Stimulated activated CD8-positive, alpha-beta memory T cell treated with anti-CD3 and anti-CD28 coated beads, Interleukin-15, amount 100 ng/mL, for 48 hours (primary cell): ENCODE measurements at places on chromosomes 13 and 19.
A peak's percentile ranks its signal among the peaks of the same experiment; 100 is the strongest.

- DNase-seq, result no peak
These were observed 1.0 kb downstream of the USE1 start for GRCh38 chr19:17216058-17216670.

DNA sequence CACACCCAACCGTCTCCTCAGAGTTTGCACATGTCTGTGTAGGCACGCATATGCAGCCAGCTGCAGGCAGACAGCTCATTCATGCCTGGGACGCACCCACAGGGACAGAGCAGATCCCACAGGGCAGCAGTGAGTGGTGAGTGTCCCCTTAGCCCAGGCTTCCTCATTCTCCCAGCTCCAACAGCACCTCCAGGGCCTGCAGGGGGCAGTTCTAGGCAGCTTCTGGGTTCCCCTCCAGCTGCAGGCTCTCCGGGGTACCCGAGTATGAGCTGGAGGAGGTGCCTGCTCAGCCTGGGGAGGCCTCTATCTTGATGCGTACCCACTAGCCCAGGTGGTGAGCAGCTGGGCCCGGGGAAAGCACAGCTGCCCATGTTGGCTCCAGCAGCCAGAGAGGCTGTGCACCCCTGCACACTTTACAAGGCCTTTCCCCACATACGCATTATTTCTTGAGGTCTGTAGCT is 1.3 kb upstream of the SHANK1 start:
- DNase-seq, result no peak

DNA sequence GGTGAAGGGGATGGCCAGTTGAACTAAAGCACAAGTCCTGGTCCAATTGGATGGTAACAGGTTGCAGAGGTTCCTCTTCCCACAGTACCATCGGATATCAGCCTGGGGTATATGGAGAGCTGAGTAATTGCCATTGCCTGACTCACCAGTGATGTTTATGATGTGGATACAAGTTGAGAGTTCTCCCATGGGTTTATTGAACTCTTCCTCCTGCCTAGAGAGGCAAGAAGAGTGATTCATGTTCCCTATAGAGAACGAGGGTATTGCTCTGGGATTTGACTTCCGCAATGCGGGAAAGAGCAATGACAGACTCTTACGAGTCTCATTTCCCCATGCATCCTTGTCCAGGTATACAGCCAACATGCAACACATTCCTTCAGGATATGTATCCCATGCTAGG is 111.3 kb upstream of the PCDH9 start:
- DNase-seq, result no peak

DNA sequence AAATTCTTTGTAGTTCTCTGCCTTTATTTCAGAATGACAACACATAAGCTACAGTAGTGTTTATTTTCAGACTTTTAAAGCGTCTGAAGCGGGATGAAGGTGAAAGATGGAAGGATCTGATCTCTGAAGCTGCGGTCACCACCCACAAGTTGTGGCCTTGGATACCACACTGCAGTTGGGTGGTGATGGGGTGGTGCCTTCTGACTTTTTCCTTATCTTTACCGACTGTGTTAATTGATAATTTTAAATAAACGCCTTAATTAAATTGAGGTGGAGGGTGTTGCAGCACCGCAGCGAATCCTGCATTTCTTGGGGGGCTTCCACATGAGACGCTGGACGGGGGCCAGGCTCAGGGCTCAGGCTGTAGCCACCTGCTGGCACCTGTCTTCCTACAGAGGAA is 1.3 kb downstream of the TFDP1 start:
- no peak for DNase-seq

DNA sequence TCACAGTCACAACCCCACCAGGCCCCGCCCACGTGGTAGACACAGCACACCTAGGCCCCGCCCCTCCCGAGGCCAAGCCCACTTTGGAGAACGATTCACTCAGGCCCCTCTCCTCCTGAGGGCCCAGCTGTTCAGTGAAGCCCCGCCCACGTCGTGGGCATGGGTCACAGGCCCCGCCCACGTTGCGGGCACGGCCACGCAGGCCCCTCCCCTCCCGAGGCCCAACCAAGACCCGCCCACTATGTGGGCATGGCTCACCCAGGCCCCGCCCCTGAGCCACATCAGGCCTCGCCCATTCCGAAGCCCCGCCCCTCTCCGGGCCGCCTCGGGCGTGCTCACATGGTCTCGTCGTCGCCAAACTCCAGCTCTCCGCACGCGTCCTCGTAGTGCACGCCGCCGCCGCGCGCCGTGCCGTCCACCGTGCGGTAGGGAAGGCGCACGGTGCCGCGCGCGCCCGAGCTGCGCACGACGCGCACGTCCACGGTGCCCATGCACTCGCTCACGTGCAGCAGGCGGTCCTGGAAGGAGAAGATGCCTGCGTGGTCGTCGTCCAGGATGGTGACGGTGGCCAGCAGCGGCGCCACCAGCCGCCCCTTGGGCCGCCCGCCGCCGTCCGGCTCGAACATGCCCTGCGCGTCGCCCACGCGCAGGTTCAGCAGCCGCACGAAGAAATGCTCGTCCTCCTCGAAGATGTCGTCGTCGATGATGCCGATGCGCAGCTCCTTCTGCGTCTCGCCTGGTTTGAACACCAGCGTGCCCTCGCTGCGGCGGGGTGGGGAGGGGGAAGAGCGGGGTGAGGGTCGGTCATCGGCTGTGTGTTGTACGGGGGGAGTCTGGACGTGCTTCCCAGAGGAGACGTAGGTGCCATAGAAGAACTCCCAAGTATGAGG is 24.0 kb downstream of the SLC8A2 start:
- DNase-seq, result peak; percentile 65

DNA sequence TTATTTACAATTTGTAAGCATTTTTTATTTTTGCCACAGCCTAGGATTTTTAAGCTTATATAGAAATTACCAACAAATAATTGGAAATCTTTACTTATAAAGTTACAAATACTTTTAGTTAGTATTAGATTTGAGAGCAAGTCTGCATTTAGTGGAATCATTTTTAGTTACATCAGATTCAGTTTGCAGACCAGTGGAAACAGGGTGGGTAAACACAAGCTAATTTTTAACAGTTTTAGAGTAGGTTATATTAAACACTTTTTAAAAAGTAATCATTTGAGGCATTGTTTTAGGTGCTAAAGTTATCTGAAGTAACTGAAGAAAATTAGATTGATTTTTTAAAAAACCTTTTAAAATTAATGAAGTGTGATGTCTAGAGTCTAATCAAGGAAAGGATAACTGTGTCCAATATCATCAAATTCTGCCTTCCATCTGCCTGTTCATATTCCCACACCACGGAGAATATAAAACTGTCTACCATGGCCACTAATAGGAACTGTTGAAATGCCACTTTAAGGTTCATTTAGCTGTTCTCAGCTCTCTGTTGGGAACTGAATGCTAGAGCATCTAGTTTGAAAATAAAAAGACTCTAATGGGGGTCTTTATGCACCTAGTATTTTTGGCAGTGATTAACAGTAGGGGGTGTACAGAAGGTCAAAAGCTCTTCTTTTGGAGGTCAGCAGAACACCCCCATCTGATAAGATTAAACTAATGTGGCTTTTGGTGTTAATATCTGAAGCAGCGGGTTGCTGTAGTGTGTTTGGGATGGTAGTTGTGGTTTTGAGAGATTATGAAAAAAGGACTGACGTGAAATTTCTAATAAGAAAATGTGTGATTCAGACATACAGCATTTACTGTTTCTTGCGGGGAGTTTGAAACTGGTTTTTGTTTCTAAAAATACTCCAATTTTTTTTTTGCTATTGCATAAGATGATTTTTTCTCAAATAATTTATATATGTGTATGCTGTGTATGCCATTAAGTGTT is 66.5 kb downstream of the NDFIP2 start:
- no peak for DNase-seq

GRCh38 chr13:83325125-83325853 is 557.0 kb downstream of the SLITRK1 start:
- DNase-seq, result no peak

DNA sequence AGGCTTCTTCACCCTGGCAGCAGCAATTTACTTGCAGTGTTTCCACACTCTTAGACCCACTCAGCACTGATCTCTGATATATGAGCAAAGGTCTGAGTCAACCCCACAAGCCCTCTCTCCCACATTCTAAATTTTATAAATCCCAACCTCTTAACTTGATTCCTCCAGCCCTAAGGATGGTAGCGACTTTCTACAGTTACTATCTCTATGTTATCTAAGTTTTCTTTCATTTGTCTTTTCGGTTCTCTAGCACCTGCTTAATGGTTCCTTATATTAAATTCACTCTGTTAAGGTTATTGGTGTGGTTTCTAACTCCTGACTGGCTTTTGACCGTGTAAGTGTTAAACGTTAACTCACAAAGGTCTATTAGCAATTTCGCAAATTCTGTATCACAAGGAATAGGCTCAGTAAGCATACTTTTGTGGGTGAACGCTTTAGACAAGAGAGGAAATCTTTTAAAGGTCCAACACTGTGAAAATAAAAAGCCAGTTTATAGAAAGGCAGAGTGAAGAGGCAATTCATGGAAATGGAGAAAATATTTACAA is 99.3 kb downstream of the DLEU7 start:
- no peak for DNase-seq

DNA sequence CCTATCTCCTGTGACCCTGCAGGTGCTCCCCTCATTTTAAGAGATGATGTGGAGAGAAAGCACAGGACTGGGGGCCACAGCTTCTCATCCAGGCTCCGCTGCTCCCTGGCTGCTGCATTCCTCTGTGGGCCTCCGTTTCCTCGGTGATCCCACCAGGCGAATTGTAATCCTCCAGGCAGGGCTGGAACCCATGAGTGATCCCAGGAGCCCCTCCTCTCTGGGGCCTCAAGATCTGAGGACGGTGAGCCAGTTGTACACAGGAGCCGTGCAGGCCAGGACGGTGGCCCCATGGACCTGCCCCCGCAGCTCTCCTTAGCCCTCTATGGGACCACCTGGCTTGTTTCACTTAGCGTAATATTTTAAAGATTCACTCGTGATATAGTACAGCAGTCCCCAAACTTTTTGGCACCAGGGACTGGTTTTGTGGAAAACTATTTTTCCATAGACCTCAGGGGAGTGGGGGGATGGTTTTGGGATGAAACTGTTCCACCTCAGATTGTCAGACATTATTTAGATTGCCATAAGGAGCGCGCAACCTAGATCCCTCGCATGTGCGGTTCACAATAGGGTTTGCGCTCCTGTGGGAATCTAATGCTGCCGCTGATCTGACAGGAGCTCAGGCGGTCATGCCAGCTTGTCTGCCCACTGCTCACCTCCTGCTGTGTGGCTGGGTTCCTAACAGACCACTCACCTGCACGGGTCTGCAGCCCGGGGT is 5.6 kb downstream of the FFAR3 start:
- no peak for DNase-seq

GRCh38 chr13:29721766-29722165 is 126.3 kb upstream of the SLC7A1 start:
- DNase-seq, result no peak

- DNase-seq, result no peak
These were observed 168.0 kb downstream of the TNFSF13B start for GRCh38 chr13:108437496-108437895.

DNA sequence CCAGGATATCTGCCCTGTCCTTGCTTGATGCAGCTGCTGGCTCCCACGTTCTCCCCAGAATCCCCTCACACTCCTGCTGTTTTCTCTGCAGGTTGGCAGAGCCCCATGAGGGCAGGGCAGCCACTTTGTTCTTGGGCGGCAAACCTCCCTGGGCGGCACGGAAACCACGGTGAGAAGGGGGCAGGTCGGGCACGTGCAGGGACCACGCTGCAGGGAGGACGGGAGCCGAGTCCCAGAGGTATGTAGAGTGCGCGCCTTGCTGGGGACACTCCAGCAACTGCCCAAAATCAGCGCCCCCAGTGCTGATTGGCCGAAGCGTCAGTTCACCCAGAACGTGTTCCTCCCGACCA is 30.3 kb upstream of the MIER2 start:
- no peak for DNase-seq

DNA sequence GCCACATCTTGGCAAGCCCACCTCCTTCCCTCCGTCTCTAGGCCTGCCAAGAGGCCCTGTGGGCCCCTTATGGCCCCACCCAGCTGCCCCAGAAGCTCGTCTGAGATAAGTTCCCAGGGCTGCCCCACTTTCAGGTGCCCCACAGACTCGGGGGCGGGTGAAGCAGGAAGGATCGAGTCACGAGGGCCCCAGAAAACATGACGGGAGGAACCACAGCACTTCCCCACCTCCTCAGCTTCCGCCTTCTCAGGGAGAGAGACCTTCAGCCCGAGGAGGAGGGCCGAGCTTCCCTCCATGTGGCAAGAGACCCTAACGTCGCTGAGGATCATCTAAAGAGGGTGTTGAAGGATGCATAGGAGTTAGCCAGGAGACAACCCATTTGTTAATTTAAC is 4.5 kb upstream of the IL12RB1 start:
- DNase-seq, result peak; percentile 83

- DNase-seq, result no peak
These were observed 437.2 kb downstream of the LIG4 start for GRCh38 chr13:107778094-107778493.

GRCh38 chr19:2544576-2545415 is 68.9 kb downstream of the GADD45B start:
- no peak for DNase-seq

GRCh38 chr13:51330791-51331190 is 8.7 kb upstream of the SERPINE3 start:
- DNase-seq, result no peak

- no peak for DNase-seq
These were observed 17.2 kb downstream of the BRD4 start for GRCh38 chr19:15315101-15315500.

DNA sequence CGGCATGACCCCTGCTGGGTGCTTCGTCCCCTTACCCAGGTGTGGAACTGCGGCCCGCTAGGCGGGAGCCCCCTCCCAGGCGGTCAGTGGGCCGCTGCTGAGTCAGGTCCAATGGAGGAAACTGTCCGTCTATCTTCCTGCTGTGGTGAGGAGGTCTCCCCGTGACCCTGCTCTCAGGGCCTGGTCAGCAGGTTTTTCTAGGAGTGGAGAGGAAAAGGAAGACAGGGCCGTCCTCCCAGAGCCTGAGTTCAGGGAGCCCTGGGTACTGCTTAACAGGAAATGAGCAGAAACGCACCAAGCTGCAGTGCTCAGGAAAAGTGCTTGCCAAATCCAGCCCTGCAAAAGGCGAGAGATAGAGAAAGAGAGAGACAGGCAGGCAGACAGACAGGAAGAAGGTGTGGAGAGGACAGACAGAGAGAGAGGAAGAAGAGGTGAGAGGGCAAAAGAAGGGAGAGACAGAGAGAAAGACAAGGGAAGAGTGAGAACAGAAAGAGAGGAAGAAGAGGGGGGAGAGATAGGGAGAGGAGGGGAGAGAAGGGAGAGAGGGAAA is 10.3 kb downstream of the SH3GL1 start:
- no peak for DNase-seq

GRCh38 chr13:42100960-42101359 is 52.5 kb downstream of the DGKH start:
- DNase-seq, result no peak

- DNase-seq, result no peak
These were observed 134.5 kb upstream of the TMTC4 start for GRCh38 chr13:100809129-100809390.

DNA sequence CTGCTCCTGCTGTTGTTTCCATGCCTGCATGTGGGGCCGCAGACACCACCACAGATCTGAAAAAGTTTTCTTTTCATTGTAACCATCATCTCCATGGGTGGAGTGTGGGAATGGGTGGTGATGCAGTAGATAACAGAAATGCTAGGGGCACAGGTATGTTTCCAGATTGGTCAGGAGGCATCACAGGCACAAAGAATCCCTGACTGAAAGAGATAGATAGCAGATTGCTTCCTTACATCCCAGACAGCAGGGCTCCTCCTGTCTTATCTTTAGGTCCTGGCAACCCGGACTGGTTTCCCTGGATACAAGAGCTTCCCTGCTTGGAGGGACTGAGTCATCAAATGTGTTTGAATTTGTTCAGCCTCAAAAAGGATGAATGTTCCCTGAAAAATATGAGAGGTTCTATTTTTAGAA is 1937.6 kb downstream of the PCDH9 start:
- DNase-seq, result no peak

- no peak for DNase-seq
These were observed 24.6 kb downstream of the COL4A1 start for GRCh38 chr13:110282316-110282841.
